Pulmonary artery endothelial cell (primary cell): ENCODE measurements at places on chromosomes 3 and 15. TPM values are rescaled to one million over a fixed set of nuclear protein-coding genes. Genes with fewer than 3 reads are reported as not detected.

KNL1 gene
- 18.1 and 33.8 TPM in 2 replicates for total RNA-seq

HAPLN3 gene
- total RNA-seq = 15.5 and 35.9 TPM in 2 replicates

BFSP2 gene
- total RNA-seq = not detected in 2 replicates

GCHFR gene
- total RNA-seq = 10.6 and 12.9 TPM in 2 replicates
